Tongue (tissue), 3 donors: ENCODE measurements at places on chromosomes 4 and X. TPM values are rescaled to one million over a fixed set of nuclear protein-coding genes. Genes with fewer than 3 reads are reported as not detected.

GRCh38 chr4:7433376-7434140, 1.2 kb downstream of the PSAPL1 start:
- no peak for DNase-seq

PDCL2 gene
- not detected for total RNA-seq

- peak; percentile 60 for DNase-seq
Measured at GRCh38 chrX:11311706-11312105, 18.5 kb downstream of the AMELX start.

P2RY4 gene
- 0.41 TPM for total RNA-seq

DNA sequence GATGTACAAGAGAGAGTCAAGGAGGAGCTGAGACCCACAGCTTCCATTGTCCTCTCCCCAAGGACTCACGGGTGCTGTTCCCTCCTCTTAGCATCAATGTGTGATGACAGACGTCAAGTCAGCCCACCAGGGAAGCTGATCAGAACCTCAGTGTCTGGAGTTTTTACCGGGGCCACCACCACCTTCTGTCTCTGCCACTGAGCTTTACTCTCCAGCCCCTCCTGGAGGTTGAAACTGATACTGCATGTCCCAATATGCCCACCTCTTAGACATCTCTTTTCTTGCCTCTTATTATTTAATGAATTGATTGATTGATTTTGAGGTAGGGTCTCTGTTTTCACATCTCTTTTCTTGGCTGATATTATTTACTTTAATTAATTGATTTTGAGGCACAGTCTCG, 10.3 kb upstream of the AKAP17A start:
- DNase-seq, result peak; percentile 47

DNA sequence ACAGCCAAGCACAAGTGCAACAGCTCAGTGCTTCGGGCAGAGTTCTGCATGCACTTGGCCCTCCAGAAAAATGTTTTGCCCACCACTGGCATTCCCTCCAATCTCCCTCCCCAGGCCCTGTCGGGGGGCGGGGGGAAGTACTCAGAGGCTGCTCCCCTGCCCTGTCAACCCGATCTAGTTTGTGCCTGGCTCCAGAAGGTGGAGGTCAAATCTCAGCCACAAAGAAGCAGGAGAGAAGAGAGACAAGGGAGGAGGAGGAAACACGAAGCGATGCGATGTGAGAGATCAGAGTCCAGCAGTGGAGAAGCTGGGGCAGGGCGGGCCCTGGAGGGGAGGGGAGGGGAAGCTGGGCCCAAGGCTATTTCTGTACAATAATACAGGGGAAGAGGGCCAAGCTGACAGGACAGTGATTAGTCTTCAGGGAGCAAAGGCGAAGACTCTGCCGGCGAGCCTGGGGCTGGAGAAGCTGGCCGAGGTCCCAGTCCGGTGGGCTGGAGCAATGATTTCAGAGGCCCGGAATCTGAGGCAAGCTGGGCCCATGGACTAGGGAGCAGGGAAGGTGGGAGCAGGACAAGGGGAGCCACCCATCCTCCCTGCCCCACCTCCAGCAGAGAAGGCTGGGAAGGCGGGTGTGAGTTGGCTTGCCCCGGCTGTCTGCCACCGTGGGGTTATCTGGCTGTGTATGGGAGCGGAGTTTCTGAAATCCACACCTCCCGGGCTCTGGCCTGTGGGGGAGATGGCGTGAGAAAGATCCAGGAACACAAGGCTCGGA, 167.1 kb downstream of the EFNB1 start:
- DNase-seq, result peak; percentile 70

- DNase-seq, result no peak
Measured at GRCh38 chr4:61772126-61772525, 572.0 kb downstream of the ADGRL3 start.

- no peak for DNase-seq
Measured at GRCh38 chr4:185834778-185835177, 22.8 kb upstream of the SORBS2 start.

GRCh38 chr4:169818063-169818679, 60.4 kb upstream of the HPF1 start:
- no peak for DNase-seq

GYPB gene
- total RNA-seq, result 5.1 TPM

DNA sequence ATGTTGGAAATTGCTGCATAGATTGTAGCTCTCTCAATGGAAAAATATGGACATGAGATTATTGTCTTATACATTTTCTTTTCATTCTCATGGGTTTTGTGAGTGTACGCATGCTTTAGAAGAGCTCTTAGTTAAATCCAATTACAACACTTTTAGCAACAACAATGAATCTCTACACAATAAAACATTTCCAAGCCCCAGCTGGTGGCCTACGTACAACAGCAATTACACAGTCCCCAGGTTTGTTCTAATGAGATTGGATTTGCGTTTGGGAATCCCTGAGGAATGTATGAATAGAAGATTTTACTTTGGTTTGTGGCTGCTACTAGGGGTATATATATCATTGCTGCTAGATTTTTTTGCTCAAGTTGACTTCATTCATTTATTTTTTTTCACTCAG, 98.6 kb downstream of the FHDC1 start:
- DNase-seq, result no peak

DNA sequence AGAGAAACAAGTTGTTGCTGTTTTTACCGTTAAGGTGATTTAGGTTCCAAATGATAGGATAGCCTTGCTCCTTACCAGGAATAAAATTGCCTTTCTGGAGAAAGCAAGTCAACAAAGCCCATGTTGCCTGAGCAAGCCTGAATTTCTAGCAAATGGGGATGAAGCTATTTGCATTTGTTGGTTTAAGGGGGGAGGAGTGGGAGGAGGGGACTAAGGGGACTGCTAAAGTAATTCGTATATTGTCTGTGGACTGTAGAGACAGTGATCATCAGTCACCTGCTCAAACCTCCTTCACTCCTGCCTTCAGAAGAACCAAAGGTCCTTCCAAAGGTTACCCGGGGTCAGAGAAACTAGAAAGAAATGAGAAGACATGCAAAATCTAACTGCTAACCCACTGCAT, 65.8 kb downstream of the SCML2 start:
- DNase-seq, result no peak

- DNase-seq, result no peak
Measured at GRCh38 chr4:186400676-186401075, 134.7 kb downstream of the F11 start.

GPR173 gene
- 3.1 TPM for total RNA-seq

IGSF1 gene
- total RNA-seq, result 69.3 TPM

GRCh38 chr4:154416190-154416547, 75.4 kb downstream of the DCHS2 start:
- peak; percentile 79 for DNase-seq

MAGEB3 gene
- total RNA-seq, result not detected

ZXDB gene
- total RNA-seq, result 12.6 TPM

RNF175 gene
- total RNA-seq, result 3.8 TPM

GAB1 gene
- total RNA-seq, result 49.6 TPM

DNA sequence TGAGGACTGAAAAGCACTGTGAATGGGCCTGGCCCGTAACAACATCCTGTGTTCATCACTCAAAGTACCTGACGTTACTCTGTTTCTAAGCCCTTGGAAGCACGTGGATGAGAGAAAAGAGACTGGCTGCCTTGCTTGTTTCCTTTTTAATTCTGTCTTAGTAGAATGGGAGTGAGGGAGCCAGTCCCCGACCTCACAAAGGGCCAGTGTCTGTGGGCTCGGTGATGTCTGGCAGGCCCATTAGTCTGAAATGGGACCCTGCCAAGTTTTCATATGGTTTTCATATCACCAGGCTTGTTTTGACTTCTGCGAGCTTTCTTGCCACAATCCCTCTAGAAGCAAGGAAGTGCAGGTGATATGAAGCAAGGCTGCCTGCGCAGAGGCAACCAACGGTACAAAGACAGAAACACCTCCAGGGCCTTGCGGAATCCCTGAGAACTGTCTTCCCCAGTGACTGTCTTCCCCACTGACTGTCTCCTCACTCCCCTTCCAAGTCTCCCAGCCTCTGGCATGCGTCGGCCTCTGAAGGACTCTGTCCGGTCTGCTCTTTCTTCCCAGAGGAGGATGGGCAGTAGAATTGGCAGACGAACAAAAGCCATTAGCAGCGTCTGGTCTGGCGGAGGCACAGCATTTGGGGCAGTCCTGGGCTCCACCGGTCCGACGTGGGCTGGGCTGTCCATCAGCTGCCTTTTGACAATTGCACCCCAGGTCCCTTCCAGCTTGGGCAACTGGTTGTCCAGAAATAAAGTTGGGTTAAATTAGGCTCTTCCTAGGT, 20.2 kb upstream of the RASL11B start:
- DNase-seq, result peak; percentile 55

GRCh38 chr4:153950100-153950979, 161.5 kb upstream of the SFRP2 start:
- peak; percentile 15 for DNase-seq

GPRASP3 gene
- total RNA-seq, result 9.3 TPM

GRCh38 chr4:109675181-109675580, 28.1 kb downstream of the CASP6 start:
- no peak for DNase-seq

- DNase-seq, result no peak
Measured at GRCh38 chr4:84821064-84821463, 145.4 kb downstream of the WDFY3 start.

- no peak for DNase-seq
Measured at GRCh38 chr4:48012824-48013223, 3.7 kb downstream of the CNGA1 start.

GRCh38 chrX:13432414-13433297, 112.8 kb upstream of the ATXN3L start:
- DNase-seq, result peak; percentile 81

JCHAIN gene
- 1.0 TPM for total RNA-seq

DNA sequence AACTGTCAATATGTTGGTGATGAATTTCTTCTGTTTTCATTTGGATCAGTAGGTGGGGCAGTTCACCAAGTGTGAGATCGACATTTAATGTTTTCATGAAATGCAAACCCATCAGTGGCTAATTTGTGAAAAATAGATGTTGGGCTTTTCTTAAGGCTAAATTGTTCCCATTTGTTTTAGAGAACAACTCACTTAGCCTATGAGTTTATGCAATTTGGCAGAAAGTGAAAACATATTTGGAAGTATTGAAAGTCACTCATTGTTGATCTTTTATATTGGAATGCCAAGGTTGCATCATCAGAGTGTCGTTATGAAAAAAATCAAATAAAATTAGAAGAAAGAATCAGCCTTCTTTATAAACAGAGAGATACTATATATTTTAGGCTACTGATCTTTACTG, 132.4 kb downstream of the RPA4 start:
- DNase-seq, result no peak

OPHN1 gene
- 22.6 TPM for total RNA-seq

FHIP1A gene
- 66.0 TPM for total RNA-seq

DNA sequence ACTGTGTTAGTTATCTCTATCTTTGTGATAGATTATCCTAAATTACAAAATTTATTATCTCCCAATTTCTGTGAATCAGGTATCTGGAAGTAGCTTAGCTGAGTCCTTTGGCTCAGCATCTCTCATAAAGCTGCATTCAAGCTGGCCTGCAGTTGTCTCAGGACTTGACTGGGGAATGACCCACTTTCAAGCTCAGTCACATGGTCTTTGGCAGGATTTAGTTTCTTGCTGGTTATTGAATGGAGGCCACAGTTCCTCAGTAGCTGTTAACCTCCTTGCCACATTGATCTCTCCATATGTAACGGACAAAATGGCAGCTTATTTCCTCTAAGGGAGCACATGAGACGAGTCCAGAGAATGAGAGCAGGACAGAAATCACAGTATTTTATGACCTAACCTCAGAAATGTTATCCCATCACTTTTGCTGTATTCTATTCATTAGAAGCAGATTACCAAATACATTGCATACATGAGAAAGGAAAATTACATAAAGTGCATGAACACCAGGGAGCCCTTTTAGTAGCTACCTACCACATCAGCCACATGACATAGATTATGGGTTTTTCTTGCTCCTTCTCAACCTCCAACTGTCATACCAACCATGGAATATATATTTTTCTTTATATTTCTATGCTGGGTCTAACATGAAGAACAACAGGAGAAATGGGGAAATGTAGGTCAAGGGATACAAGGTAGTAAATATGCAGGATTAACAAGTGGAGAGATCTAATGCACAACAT, 730.1 kb downstream of the CCSER1 start:
- no peak for DNase-seq

GRCh38 chr4:27010334-27010940, 149.8 kb downstream of the STIM2 start:
- DNase-seq, result peak; percentile 85

GRCh38 chrX:40068048-40068447, 29.7 kb downstream of the BCOR start:
- DNase-seq, result peak; percentile 11

DNA sequence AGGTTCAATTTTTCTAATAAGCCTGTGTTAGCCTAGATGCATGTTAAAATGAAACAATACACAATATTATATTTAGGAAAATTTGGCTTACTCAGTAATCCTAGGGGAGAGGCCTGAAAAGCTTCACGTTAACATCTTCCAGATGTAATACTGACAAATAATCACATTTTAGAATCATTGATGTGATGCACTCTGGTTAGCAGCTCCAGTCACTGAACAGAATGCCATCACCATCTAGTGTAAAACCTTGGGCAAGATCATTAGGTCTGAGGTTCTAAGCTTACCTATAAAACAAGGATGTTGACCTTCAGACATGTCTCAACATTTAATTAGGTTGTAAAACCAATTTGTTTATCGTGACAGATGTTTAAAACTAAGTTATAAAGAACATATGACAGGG, 1704.8 kb downstream of the STIM2 start:
- DNase-seq, result peak; percentile 56

GRCh38 chr4:151674804-151675391, 85.9 kb downstream of the GATB start:
- peak; percentile 87 for DNase-seq

DNA sequence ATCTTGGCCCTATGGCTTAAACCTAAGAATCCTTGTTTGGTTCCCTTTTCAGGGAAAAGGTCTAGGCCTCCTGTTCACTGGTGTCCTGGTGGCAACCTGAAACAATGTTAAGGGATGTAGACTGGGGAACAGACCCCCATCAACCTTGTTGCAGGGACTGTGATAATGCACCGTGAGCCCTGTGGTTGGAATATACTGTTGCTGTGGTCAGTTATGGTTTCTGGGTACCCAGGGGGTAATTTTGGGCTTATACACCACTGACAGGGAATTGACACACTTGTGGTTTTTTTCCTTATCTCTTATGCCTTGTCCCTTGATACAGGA, 64.0 kb upstream of the WDR1 start:
- no peak for DNase-seq

DNA sequence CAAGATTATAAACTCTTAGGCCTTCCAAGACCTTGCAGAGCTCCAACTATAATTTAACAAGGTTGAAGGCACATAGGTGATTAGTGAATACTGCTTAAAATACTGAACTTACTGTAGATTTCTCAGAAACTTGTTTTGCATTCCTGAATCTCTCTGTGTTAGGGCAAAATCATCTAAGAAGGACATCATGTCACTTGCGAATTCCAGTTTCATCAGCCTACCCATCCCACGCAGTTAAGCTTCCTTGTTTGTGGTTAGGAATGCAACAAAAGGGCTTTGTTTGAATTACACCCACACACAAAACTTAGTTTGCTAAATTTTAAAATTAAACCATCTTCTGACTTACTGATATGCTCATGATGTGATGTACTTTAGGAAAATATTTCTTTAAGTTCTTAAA, 174.0 kb downstream of the SOWAHB start:
- peak; percentile 60 for DNase-seq

GRCh38 chrX:154355776-154356140, 18.7 kb downstream of the FLNA start:
- DNase-seq, result no peak

SPIN2B gene
- total RNA-seq, result 8.4 TPM

MTMR8 gene
- total RNA-seq, result 3.5 TPM

H2BW1 gene
- not detected for total RNA-seq

GRCh38 chrX:32572644-32573043, 638.7 kb downstream of the DMD start:
- DNase-seq, result no peak

ADGRG2 gene
- total RNA-seq, result 4.3 TPM

GRCh38 chr4:764405-765169, 59.0 kb downstream of the PCGF3 start:
- DNase-seq, result no peak

FAM9C gene
- not detected for total RNA-seq
